Left renal cortex interstitium (tissue), 4 donors: ENCODE measurements at places on chromosomes 3 and 15. TPM values are rescaled to one million over a fixed set of nuclear protein-coding genes. Genes with fewer than 3 reads are reported as not detected.

- DNase-seq = no peak
Measured at GRCh38 chr3:113174801-113175485, 36.4 kb upstream of the BOC start.

GRCh38 chr3:127419641-127420553 is 132.1 kb upstream of the PRR20G start:
- DNase-seq = no peak

DNA sequence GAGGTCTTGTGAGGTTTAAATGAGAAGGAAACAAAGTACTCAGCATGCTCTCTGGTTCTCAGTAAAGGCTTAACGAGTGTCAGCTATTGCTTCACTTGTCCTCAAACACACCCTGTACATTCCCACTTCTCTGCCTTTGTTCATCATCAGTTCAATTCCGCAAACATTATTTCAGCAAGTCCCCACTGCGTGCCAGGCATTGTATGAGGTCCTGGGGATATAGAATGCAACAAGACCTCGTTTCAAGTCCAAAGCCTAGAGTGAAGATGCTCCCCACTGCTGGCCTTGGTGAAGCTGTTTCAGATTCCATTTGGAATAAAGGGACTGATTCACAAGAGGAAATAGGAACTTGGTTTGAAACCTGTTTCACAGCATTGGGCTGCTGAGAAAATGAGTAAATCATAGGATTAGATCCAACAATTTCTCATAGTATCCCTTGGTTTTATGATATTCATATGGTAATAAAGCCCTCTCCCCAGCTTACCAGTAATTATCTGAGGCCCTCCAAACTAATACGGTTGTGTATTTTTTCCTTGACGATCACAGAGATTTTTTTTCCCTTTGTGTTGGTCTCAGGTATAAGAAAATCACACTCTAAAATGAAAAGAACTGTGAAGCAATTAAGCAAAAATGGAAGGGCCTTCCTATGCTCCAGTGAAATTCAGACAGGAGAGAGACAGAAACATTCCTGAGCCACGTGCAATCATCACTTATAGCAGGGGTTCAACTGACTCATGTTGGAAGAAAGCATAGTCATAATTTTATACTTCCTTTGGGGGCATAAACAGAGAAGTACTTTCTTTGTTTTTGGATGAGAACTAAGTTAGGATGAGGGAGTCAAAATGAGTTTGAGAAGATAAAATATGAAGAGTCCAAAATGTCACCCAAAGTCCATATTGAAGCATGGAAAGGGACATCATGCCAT is 258.6 kb downstream of the RORA start:
- no peak for DNase-seq

GRCh38 chr3:186530415-186530814 is 13.8 kb downstream of the CRYGS start:
- DNase-seq = no peak

The PTH1R gene
- polyA plus RNA-seq = 181 TPM

- DNase-seq = no peak
Measured at GRCh38 chr15:84594617-84595290, 6.1 kb upstream of the ZSCAN2 start.

DNA sequence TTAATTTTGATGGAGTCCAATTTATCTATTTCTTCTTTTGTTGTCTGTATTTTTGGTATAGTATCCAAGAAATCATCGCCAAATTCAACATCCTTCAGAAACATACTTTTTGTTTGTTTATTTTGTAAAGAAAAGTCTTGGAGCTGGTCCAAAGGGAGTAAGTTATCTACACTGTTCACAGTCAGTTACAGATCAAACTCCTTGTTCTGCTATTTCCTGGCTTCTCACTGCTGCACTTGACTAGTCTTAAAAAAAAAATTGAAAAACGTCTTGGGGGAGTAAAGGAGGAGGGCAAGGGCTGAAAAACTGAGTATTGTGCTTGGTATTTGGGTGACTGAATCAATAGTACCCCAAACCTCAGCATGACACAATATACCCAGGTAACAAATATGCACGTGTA is 105.6 kb downstream of the NFKBIZ start:
- no peak for DNase-seq
